ENCODE measurements at places on chromosomes 4 and X.

DNA sequence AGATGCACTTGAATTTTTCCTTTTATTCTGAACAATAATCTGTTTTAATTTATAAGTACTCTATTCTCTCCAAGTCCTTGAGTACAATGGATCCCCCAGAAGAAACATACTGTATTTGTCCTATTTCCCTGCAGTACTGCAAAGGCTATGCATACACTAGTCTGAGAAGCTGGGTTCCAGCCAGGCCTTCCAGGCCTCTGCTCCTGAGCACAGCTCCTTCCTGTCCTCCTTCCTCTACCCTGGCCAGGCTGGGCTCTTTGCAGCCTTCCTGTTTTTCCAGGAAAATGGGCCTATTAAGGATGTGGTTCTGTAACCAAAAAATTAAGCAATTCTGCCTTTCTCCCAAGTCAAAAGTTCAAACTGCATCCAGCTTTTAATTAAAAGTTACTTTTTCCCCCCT, 68.0 kb upstream of the STIM2 start:
- DNase-seq: no peak

- DNase-seq: no peak
Observed at GRCh38 chr4:115424852-115425251, 311.4 kb upstream of the NDST4 start.

DNA sequence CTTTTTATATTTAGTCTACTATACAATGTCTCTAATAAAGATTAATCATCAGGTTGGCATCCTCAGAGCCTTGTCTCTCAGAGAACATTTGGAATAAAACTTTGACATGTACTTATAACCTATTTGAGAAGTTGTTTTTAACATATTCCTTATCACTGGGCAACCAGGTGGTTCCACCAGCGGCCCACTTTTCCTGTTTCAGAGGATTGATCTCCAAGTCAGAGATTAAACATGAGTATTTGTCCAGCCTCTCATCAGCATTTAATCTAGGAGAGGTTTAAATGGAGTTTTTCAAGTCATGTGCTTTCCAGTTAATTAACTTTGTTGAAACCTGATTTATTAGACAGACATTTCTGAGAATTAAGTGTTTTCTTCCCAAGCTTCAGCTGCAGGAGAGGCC, 345.5 kb downstream of the GRXCR1 start:
- no peak for DNase-seq

GRCh38 chrX:52437212-52437611, 58.4 kb upstream of the XAGE1A start:
- DNase-seq: no peak

GRCh38 chr4:116469582-116469981, 615.8 kb downstream of the TRAM1L1 start:
- no peak for DNase-seq

DNA sequence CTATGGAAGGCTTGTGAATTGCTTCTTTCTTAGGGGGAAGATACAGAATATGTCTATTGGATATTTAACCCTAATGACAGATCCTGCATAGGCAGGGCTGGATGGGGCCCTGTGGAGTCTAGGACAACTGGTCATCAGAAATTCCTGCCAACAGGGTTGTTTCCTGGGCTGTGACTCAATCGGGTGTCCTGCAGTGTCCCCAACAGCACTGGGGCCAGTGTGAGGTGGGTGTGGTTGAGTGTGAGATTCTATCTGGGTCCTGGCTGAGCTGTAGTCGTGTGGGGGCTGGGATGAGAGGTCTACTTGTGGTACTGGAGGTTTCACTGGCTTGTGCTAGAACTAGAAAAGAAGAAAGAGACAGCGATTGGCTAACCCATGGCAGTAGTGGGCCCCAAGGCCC, 87.3 kb upstream of the WDR1 start:
- no peak for DNase-seq

GRCh38 chr4:174521800-174522182, 497 bp downstream of the HPGD start:
- no peak for DNase-seq

DNA sequence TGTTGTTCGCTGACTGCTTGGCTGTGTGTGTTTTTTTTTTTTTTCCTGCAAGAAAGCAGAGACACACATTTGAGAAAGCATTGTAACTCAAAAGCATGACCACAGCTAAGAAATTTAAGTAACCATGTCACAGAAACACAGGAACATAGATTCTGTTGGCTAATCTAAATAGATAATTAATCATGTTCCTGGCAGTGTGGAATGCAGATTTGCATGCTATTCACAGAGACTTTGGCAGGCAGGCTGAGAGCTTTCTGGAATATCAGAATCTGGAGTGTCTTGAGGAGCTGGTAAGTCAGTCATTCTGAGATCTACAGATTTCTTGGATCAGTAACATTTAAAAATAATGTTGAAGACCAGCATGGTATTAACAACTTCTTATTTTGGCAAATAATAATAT, 33.2 kb upstream of the SMS start:
- no peak for DNase-seq

- no peak for DNase-seq
Observed at GRCh38 chr4:89193843-89194242, 82.5 kb downstream of the TIGD2 start.

DNA sequence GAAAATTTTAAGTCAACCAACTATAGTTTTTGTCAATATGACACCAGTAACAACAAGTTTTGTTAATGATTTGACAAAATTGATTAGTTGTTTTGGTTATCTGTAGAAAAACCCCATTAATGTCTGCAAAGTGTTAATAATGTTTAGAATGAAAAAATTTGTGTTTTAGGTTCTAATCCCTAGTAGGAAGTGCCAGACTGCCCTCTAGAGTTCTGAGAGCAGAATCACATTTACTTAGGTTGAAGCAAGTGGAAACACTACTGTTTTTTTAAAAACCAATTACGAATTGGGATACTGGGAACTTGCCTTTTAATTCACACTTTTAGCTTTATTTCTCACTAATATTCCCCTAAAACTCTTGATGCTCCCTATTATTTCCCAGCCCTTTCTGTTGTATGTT, 101.1 kb upstream of the CYLC1 start:
- DNase-seq: no peak

DNA sequence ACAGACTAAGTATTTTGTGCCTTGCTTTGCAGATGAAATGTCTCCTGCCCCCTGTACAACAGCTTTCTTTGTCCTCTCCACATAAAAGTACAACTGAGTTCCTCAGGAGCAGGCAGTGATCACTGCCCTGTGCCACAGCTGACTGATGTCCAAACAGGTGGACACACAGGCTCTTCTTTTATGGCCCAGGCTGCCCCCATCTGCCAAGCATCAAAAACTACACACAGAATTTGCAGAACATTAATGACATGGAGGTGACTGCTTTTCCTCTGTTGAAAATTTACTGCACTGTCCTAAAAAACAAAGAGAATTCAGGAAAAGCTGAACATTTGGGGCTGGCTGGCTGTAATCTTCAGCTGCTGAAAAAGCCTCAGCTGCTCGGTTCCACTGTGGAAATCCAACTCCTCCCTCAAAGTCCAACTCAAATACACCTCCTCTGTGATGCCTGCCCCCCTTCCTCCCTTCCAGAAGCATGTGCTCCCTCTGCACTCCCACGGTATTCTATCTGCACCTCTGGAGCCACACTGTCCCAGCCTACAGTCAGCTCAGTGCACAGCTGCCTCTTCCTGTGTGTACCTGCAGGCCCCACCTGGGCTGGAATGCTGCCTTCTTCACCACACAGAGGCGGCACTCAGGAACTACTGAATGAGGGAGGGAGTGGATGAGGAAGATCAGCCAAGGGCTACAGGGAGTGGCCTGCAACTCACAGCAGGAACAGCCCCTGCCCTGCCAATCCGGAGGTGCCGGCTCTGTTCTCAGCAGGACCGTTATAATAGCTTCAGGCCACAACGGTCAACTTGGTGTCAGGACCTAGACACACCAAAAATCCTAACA, 10.3 kb downstream of the AFAP1 start:
- DNase-seq: no peak

GRCh38 chrX:56729152-56729850, at the start of gene NBDY:
NBDY (plus strand) TSS chrX:56729243; CDS start chrX:56729354, 111 bp downstream.
- DNase-seq: peak; percentile 26

DNA sequence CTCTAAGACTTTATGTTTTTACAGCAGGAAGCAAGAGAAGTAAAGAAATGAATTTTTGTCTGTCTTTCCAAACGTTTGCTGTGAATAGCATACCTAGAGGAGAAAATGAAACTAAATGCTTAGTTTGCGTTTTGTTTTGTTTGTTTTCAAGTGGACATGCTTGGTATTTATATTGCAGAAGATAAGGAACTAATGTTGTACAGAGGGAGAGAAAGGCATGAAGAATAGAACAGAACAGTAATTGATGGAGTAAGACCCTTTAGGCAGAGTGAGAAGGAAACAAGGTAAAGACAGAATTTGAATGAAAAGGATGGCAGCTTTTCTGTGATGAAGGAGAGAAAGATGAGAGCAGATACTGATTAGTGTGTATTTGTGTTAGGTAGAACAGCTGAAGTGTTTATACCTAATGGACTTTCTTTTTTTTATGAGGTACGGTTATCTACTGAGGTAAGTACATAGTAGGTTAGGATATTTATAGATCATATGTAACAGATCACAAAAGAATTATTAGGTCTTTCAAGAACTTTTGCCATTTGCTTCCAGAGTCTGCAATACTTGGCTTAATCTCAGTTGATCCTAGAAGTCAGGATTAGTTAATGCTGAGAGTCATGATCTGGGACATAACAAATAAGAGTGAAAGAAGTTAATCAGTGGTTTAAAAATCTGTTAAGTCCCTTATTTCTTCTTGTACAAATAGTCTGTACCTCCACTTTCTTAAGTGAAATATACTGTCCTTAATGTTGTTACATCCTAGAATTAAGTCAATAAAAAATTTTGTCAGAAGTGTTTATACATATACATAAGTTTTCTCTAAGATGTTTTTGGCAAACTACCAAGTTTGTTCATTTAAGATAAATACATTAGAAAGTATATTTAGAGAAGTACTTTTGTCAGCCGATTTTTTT, 36.8 kb downstream of the FABP2 start:
- no peak for DNase-seq

- no peak for DNase-seq
Observed at GRCh38 chr4:99362768-99363167, 10.2 kb upstream of the ADH1C start.

DNA sequence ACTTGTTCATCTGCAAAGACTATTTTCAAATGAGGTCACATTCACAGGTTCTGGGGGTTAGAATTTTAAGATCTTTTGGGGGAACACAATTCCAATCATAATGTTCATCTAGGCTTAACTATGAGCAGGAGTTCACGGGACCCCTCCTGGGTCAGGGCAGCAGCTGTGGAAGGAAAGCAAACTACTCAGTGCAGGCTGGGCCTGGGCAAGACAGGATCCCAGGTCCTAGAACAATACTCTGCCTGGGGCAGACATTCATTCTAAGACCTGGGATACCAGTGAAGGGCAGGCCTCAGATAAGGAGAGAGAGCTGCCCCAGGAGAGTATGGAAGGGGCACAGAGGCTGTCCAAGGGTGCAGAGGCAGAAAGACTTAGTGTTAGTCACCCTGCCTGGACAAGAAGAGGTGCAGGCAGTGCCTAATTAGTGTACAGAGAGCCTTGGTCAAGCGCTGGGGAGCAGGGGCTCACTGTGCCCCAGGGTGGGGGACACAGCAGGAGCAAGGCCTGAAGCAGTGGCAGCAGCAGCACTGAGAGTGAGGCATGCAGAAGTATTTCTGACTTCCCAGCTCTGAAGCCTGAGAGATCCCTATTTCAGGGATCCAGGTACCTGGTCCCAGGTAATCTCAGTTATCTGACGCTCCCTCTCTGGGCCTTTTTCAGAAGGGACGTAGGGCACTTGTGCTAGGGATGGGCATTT, 123.0 kb upstream of the MAMLD1 start:
- no peak for DNase-seq

GRCh38 chrX:136767104-136767941, 13.4 kb downstream of the ARHGEF6 start:
- DNase-seq: peak; percentile 76

DNA sequence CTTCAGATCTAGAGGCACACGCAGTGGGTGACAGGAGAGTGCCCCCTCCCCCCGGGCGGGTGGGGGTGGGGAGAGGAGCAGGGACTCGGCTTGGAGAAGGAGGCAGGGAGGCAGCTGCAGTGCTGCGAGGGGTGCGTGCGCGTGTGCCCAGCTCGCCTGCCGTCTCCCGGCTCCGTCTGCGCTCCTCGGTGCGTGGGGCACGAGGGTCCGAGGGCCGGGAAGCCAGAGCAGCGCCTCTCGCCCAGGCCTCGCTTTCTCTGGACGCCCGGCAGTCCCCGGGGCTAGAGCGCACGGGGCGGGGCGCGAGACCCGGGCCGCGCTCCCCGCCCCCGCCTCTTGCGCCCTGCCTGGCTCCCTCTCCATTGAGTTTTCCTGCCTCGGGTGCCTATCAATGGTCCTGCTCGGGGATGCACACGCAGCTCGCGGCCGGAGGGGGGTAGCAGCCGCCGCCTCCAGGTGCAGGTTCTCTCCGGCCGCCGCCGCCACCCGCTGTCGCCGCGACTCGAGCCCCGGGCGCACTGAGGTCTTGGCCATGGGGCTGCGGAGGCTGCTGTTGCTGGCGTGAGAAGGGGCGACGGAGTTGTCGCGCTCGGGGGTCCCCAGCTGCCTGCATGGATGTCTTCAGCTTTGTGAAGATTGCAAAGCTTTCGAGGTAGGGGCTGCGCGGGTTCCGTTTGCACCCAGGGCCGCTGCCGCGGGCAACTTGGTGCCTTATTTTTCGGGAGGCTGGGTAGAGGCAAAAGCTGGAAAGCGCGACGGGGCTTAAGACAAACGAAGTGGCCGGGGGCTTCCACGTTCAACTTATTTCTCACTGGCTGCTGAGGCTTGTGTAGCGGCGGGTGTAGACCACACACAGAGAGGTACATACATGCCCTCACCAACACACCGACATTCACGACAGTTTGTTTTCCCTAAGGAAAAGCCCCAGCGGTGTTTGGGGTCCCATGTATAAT, at the start of gene FRMPD4:
TSS of gene FRMPD4 (plus strand) at position 113 of the 953 bp plus-strand sequence. CDS start at position 612, 499 bp downstream.
- DNase-seq: no peak

DNA sequence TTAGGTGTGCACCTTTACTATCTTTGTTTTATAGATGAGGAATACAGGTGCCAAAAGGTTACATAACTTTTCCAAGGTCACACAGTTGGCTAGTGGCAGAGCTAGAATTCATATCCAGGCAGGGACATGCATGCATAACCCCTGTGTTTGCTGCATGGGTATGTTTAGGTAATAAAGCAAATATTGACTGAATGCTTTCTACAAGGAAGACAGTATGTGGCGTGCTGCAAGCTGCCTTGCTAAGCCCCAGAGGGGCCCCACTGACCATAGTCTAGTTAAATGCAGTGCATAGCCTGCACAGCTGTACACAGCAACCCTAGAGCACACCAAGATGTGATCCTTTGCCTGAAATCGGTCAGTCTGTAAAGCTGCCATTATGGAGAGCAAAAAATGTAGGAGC, 320.5 kb upstream of the IGFBP7 start:
- DNase-seq: no peak

- no peak for DNase-seq
Observed at GRCh38 chrX:78514852-78515251, 144.3 kb downstream of the RTL3 start.
